GM23338 (cell line): ENCODE measurements at places on chromosomes 5 and 9. TPM values are rescaled to one million over a fixed set of nuclear protein-coding genes. Genes with fewer than 3 reads are reported as not detected.
A peak's percentile ranks its signal among the peaks of the same experiment; 100 is the strongest.

DNA sequence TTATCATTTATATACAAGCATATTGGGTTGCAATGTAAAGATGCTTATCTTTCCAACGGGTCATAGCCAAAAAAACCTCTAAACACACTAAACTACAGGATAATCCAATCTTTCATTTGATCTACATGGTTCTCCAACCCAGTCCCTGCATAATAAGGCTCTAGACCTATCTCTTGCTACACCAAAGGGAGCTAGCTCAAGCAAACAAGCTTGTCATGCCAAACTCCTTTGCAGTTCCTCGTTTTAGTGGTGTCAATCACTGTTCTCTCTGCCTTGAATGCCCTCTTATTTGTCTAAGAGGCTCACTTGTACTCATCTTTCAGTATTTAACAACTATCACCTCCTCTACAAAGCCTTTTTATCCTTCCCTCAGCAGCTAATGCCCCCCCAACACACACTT, 5.6 kb downstream of the HOMER1 start:
- no peak for DNase-seq
- H3K4me3 ChIP-seq: peak overlapping the region; percentile 76; the same call in 1 of the 2 replicates
- peaks cover 55% of the 10 kb centered on the region for H3K4me1 ChIP-seq
- H3K36me3 ChIP-seq: no peaks in the 10 kb centered on the region

Gene ECSCR
- total RNA-seq: 1.2 and 2.2 TPM in 2 replicates

DNA sequence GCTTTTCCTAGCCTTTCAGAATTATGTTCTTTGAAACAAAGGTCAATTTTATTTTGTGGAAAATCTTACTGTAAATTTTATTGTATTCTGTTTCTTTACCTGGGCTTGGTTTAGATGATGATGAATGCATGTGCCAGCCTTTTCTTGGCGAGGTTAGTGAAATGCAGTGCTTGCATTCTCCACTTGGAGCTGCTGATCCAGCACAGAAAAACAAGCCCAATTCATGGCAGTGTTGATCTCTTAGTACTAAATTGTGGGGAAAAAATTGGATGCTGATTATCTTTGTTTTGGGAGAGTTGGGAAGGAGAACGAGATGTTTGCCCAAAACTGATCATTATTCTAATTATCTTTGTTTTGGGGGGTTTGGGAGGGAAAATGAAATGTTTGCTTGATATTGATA, 3.7 kb downstream of the HABP4 start:
- H3K4me1 ChIP-seq: no peaks in the 10 kb centered on the region
- no peaks in the 10 kb centered on the region for H3K36me3 ChIP-seq
- DNase-seq: peak; percentile 49
- peaks cover 20% of the 10 kb centered on the region for H3K27me3 ChIP-seq
- H3K4me3 ChIP-seq: no peak overlapping the region

Gene TMEM252
- total RNA-seq: not detected in 2 replicates

DNA sequence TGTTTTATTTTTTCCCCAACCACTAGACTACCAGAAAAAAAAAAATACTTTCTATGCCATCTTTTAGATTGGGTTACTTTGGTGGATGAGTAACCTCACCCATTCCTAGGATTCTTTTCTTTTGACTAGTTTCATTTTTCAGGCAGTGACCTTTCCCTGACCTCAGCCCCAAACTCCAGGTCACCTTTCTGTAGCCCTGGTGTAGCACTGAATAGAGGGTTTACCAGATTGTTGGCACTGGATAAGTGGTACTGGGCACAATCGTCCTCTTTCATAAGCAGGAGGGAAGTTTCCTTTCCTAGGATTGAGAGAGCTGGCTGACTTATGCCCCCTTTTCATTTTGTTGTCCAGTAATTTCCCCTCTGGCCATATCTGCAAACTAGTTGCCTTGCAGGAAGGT, 169.4 kb upstream of the TMEM161B start:
- no peak for DNase-seq
- no peaks in the 10 kb centered on the region for H3K36me3 ChIP-seq
- H3K4me1 ChIP-seq: peaks cover 9% of the 10 kb centered on the region; the same call in 1 of the 2 replicates
- no peak overlapping the region for H3K27ac ChIP-seq
- no peak overlapping the region for H3K4me3 ChIP-seq
- H3K27me3 ChIP-seq: no peaks in the 10 kb centered on the region

GRCh38 chr5:178831049-178831448, 28.7 kb upstream of the ZNF354B start:
- DNase-seq: peak; percentile 52
- no peak overlapping the region for H3K4me3 ChIP-seq
- H3K27ac ChIP-seq: no peak overlapping the region
- no peaks in the 10 kb centered on the region for H3K27me3 ChIP-seq
- no peaks in the 10 kb centered on the region for H3K36me3 ChIP-seq

Gene NUP155
- total RNA-seq: 84.9 and 94.6 TPM in 2 replicates

- peaks cover 8% of the 10 kb centered on the region for H3K4me1 ChIP-seq
- H3K4me3 ChIP-seq: no peak overlapping the region
- H3K27me3 ChIP-seq: no peaks in the 10 kb centered on the region
Observed at GRCh38 chr5:154242442-154242841, 51.9 kb downstream of the GALNT10 start.

Gene IFNB1
- total RNA-seq: not detected in 2 replicates

DNA sequence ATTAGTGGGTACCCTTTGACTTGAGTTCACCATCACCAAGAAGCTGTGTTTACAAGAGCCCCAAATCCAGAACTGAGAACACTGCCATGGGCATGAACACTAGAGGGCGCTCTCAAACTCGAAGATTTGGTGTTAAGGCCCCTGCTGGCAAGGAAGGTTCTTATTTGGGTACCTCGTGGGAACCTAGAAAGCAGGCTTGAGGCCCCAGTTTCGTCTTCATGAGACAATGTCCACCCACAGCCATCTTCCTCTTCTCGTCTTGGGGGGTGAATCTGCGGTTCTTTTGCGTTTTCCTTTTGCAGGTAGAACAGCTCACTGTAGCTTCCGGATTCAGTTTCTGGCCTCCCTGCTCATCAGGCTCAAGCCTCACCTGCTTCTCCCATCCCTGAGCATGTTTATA, 184.0 kb downstream of the SEMA5A start:
- H3K27me3 ChIP-seq: no peaks in the 10 kb centered on the region
- H3K4me1 ChIP-seq: peaks cover 17% of the 10 kb centered on the region
- no peak overlapping the region for H3K27ac ChIP-seq

GRCh38 chr5:32098890-32099310, 75.2 kb downstream of the GOLPH3 start:
- H3K27me3 ChIP-seq: no peaks in the 10 kb centered on the region
- no peaks in the 10 kb centered on the region for H3K4me1 ChIP-seq
- H3K4me3 ChIP-seq: no peak overlapping the region
- peaks cover 4% of the 10 kb centered on the region for H3K36me3 ChIP-seq

- H3K36me3 ChIP-seq: no peaks in the 10 kb centered on the region
- H3K4me1 ChIP-seq: no peaks in the 10 kb centered on the region
- H3K27ac ChIP-seq: no peak overlapping the region
- no peaks in the 10 kb centered on the region for H3K27me3 ChIP-seq
Observed at GRCh38 chr5:37945446-37945845, 105.6 kb upstream of the GDNF start.

DNA sequence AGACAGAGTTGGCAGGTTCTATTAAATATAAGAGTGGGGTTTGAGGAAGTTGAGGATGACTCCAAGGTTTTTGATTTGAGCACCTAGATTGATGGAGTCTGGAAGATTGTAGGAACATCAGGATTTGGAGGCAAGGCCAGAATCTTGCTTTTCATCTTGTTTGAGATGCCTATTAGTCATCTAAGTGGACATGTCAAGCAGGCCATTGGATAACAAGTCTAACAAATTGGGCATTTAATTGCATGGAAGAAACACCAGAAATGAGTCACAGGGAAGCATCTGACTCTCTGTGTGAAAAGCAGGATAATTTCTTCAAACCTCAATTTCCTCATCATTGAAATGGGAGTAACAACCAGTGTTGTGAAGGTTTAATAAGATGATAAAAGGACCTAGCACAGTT, 53.3 kb upstream of the ARL15 start:
- H3K27ac ChIP-seq: no peak overlapping the region
- H3K4me3 ChIP-seq: no peak overlapping the region
- no peak for DNase-seq
- H3K36me3 ChIP-seq: no peaks in the 10 kb centered on the region
- no peaks in the 10 kb centered on the region for H3K27me3 ChIP-seq

Gene ZNF354C
- 9.8 and 11.3 TPM in 2 replicates for total RNA-seq

Gene ALDH7A1
- total RNA-seq: 122 and 135 TPM in 2 replicates

Gene TSTD2
- total RNA-seq: 20.2 and 21.8 TPM in 2 replicates

Gene SNCB
- total RNA-seq: 1.8 and 3.6 TPM in 2 replicates

DNA sequence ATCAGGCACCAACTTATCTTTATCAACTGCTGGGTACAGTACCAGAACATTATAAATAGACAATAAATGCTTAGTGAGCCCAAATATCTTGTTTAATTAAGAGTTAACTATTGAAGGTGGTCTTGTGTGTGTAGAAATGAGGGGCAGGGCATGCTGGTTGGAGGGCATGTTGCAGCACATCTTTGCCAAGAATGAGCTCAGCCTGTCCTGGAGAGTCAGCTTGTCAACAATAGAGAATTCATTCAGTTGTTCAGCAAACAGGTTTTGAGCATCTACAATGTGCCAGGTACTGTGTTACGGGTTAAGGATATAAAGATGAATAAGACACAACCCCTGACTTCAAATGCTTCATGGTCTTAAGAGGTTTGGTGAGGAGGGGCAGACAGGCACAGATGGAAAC, 19.2 kb upstream of the F2RL1 start:
- DNase-seq: no peak
- H3K27me3 ChIP-seq: no peaks in the 10 kb centered on the region
- H3K27ac ChIP-seq: no peak overlapping the region
